ENCODE measurements at places on chromosomes 12 and 14. TPM values are rescaled to one million over a fixed set of nuclear protein-coding genes. Genes with fewer than 3 reads are reported as not detected.

Gene KSR2
- total RNA-seq, result not detected

Gene NRXN3
- 8.8 TPM for total RNA-seq

Gene ALX1
- total RNA-seq, result not detected

Gene RPGRIP1
- total RNA-seq, result 2.3 TPM

Gene LARP4
- total RNA-seq, result 54.9 TPM

Gene RNF212B
- not detected for total RNA-seq

Gene PRB2
- not detected for total RNA-seq
